Sigmoid colon (tissue), 7 donors: ENCODE measurements at places on chromosomes 3 and 15. TPM values are rescaled to one million over a fixed set of nuclear protein-coding genes. Genes with fewer than 3 reads are reported as not detected.

C3orf22 gene
- polyA plus RNA-seq: not detected

SYNPR gene
- polyA plus RNA-seq: not detected

ACSBG1 gene
- polyA plus RNA-seq: 0.51 TPM

ITIH1 gene
- not detected for polyA plus RNA-seq

SLC22A13 gene
- not detected for polyA plus RNA-seq

PYGO1 gene
- 0.23 TPM for polyA plus RNA-seq

TIMP4 gene
- 10.1 TPM for polyA plus RNA-seq

SNRPN gene
- polyA plus RNA-seq: 53.5 TPM
